HFF-Myc (cell line): ENCODE measurements at places on chromosomes 4 and X.

DNA sequence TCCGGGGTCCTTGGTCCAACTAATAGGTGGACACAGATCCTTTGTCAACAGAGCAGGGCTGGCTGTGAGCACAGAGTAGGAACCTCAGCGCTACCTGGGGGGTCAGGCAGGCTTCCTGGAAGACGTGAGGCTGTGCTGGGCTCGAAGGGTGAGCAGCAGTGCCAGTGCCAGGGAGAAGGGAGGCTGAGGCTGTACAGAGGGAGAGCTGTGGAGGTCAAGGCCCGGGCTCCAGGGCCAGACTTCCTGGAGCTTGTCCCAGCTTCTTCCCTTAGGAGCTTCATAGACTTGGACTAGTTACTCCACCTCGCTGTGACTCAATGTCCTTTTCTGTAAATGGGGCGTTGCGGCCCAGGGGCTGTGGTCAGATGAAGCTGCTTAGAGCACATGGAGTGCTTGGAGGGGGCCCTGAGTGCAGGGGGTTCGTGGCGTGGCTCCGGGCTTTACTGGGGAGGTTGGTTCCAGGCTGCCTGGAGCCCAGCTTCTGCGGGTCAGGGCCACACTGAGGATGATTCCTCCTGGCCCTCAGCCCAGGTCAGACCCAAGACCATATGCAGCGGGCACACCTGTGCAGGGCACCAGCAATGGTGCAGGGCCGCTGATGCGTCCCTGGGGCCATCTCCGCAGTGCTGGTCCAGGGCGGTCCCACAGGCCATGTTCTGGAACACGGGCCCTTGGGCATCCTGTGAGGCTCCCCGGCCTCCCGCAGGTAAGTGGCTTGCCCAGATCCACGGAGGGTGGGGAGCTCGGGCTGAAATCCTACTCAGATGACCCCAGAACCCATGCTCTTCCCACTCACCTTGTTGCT, 98.1 kb downstream of the DCTD start:
- DNase-seq, result no peak

- DNase-seq, result no peak
Measured at GRCh38 chrX:150870487-150871340, 27.8 kb downstream of the CD99L2 start.

DNA sequence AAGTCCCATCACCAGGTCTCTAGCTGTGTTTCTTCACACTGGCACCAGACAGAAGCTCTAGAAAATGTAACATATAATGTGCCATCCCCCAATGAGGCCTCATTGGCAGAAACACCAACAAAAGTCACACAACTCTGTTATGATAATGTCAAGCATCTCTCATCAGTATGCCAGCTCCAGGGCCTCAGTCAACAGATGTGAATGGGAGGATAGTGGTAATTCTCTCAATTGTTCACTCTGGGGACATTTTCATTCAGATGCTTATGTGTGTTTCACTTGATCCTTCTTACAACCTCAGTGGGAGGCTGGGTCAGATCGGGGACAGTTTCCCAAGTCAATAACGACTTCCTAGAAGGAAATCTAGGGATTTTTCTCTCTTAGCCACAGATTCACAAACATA, 57.5 kb upstream of the SCOC start:
- DNase-seq, result no peak

GRCh38 chr4:98262431-98262830, 1.2 kb downstream of the RAP1GDS1 start:
- DNase-seq, result no peak

- DNase-seq, result no peak
Measured at GRCh38 chr4:92128676-92129075, 175.1 kb upstream of the GRID2 start.

- no peak for DNase-seq
Measured at GRCh38 chrX:28273736-28274135, 292.5 kb upstream of the DCAF8L1 start.

GRCh38 chr4:182277377-182277776, 34.2 kb downstream of the TENM3 start:
- DNase-seq, result no peak

GRCh38 chr4:37803348-37803973, 23.0 kb upstream of the PGM2 start:
- DNase-seq, result peak; percentile 16
